ENCODE measurements at places on chromosomes 2 and 18. TPM values are rescaled to one million over a fixed set of nuclear protein-coding genes. Genes with fewer than 3 reads are reported as not detected.

DNA sequence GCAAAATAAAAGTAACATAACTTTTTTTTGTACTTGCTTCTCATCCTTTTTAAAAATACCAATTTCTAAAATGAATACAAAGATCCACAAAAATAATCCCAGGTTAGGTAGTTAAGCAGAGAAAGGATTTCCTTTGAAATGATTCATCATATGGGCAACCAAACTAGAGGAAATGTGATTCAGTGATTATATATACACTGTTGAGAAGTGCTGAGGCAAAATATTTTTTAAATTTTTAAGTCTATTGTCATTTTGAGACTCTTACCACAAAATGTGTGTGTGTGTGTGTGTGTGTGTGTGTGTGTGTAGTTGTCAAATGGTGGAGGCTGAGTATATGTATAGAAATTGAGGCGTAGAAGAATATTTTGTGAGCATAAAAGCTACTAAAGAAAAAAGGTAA, 1075.3 kb downstream of the LRP1B start:
- no peak for DNase-seq

GRCh38 chr2:5491523-5491922, 200.7 kb upstream of the SOX11 start:
- no peak for DNase-seq

SPR gene
- total RNA-seq, result 42.0 TPM

AFF3 gene
- total RNA-seq, result under 0.01 TPM
